NCI-H2081 (cell line): ENCODE measurements at places on chromosomes 4 and X.

DNA sequence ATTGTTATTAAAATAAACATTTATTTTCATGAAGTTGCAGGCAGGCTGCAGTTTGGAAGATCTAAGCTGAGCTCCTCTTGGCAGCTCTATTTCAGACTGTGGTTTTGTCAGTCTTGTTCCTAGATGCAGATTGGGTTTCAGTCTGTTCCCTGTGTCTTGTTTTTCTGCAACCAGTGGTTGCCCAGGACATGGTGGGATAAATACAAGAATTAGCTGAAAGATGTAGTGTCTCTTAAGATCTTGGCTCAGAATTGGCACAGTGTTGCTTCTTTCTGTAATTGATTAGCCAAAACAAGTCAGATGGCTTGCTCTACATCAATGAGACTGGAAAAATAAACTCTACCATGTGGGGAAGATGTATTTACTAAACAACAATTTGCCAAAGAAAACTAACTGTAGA is 283.0 kb upstream of the BOD1L1 start:
- no peak for DNase-seq

DNA sequence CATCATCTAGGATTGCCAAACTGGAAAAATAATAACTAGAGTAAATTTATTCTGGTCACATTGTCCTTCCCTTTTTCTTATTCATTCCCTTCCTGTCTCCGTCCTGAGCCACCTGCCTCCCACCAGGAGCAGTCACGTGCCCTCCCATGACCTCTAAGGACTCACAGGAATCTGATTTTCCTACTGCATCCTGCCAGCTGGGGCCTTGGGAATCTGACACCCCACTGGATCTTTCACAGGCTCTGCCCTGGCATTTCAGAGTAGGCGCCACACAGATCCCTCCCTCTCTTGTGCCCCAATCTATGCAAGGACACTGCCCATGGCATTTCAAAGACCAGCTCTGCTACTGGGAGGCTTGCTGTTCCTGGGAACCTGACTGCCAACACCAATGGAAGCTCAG is 520.5 kb downstream of the PPARGC1A start:
- no peak for DNase-seq

GRCh38 chrX:54721424-54721823 is 76.6 kb downstream of the ITIH6 start:
- DNase-seq = no peak

- DNase-seq = no peak
Measured at GRCh38 chr4:102454268-102454667, 46.9 kb upstream of the NFKB1 start.

DNA sequence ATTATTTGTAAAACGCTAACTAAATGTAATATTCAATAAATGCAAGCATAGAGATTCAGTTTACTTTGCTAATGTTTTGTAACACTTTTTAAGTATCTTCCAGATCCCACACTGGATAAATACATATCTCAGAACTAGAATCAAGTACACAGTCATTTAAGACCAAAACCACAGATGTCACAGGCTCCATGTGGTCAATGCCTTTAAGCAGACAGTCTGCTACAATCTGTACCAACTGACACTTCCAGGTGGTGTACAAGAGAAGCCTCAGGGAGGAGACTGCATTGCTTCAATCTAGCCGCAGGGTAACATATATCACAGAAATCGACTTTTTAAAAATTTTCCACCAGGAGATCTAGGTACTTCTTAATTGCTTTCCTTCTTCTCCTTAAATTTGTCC is 229.6 kb upstream of the DIAPH2 start:
- DNase-seq = no peak
